Foreskin keratinocyte (primary cell): ENCODE measurements at places on chromosomes 6 and 20. TPM values are rescaled to one million over a fixed set of nuclear protein-coding genes. Genes with fewer than 3 reads are reported as not detected.

WFDC2 gene
- polyA plus RNA-seq: 0.90 and 1.1 TPM in 2 replicates

LCA5 gene
- 0.34 and 0.46 TPM in 2 replicates for polyA plus RNA-seq

LHFPL5 gene
- not detected in 2 replicates for polyA plus RNA-seq

KCNS1 gene
- polyA plus RNA-seq: 1.3 and 1.6 TPM in 2 replicates

C4B gene
- 1.6 TPM in 2 replicates for polyA plus RNA-seq

ZBTB24 gene
- 2.4 and 2.8 TPM in 2 replicates for polyA plus RNA-seq

CCND3 gene
- 77.0 and 78.6 TPM in 2 replicates for polyA plus RNA-seq

HDGFL1 gene
- not detected in 2 replicates for polyA plus RNA-seq

PLCB1 gene
- 0.08 TPM in 1 of 2 replicates, not detected in the other for polyA plus RNA-seq

TMEM200A gene
- 20.5 and 48.3 TPM in 2 replicates for polyA plus RNA-seq

RAB23 gene
- 6.9 and 9.3 TPM in 2 replicates for polyA plus RNA-seq

FBXL4 gene
- polyA plus RNA-seq: 4.2 and 4.7 TPM in 2 replicates

GRCh38 chr6:80544555-80544954 lies 438.1 kb downstream of the BCKDHB start:
- no peak for DNase-seq

- no peak for DNase-seq
These were observed 400.6 kb downstream of the ESR1 start for GRCh38 chr6:152207915-152208714.

DNA sequence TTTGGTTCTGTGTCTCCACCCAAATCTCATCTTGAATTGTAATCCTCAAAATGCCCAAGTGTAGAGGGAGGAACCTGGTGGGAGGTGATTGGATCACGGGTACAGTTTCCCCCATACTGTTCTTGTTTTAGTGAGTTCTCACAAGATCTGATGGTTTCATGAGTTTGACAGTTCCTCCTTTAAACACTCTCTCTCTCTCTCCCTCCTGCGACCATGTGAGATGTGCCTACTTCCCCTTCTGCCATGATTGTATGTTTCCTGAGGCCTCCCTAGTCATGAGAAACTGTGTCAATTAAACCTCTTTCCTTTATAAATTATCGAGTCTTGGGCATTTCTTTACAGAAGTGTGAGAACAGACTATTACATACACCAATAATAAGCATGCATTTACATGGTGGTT lies 12.1 kb upstream of the EYS start:
- DNase-seq: no peak

DNA sequence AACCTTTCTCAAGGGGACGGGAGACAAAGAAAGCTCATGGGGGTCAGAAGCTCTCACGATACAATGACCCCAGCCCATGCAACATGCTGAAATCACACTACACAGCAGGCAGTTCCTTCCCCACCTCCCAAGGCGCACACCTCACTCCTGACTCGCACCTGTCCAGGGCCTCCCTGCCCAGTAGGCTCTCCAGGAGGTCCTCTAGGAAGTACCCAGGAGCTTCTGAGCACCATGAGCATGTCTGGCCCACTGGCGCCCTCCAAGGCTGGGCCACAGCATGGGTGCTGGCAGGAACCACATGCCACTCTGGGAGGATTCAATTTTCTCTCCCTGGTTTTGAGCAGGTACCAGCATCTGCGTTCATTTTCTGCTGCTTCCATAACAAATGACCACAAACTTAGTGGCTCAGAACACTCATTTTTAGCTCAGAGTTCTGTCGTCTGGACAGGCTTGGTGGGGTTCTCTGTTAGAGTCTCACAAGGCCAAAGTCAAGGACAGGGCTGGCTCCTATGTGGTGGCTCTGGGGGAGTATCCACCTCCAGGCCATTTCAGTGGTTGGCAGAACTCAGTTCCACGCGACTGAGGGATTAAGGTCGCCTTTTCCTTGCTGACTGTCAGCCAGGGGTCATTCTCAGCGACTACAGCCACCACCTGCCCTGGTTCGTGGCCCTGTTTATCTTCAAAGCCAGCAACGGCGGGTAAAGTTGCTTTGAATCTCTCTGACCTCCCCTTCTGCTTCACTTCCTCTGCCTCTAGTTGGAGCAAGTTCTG lies 32.7 kb downstream of the ACSS1 start:
- DNase-seq: no peak

- peak; percentile 98 for DNase-seq
These were observed 69.3 kb upstream of the STMND1 start for GRCh38 chr6:17032590-17032987.

DNA sequence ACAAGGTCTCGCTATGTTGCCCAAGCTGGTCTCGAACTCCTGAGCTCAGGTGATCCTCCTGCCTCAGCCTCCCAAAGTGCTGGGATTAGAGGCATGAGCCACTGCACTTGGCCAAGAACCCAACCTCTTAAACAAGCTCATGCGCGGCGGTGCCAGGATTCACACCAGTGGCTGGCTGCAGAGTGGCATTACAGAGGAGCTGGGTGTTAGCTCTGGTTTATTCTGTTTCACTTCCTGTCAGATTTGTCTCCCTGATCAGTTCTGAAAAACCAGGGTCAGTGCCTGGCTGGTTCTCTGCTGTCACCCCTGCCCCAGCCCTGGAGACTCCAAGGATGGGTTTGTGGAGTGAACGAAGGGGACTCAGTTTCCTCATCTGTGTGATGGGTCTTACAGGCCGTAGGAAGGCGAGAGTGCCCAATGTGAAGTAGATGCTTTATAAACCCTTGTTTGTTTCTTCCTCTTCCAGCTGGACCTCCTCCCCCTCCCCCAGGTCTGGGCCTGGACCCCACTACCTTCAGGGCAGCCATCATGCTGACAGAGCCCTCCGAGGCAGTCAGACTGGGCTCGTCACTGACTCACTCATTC lies 63.4 kb downstream of the UBE2V1 start:
- DNase-seq: no peak

- DNase-seq: no peak
These were observed 26.1 kb downstream of the IYD start for GRCh38 chr6:150394899-150395295.

- no peak for DNase-seq
These were observed 70.9 kb upstream of the ASCC3 start for GRCh38 chr6:100952006-100952405.

DNA sequence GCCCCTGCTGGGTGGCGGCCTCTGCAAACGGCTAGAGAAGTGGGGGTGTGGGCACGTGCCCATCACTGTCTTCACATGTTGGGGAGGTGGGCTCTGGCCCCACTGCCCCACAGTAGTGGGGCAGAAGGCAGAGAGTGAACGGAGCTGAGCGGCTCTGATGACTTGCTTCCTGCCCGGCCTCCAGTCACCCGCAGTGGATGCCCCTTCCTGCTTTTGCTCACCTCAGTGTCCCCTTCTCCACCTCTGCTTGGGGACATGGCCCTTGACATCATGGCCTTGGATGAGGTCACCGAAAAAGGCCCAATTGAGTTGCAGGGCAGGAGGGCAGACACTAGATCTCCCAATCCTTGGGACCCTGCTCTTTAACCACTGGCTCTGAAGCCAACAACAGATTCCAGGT lies 40.1 kb downstream of the KCNK5 start:
- no peak for DNase-seq

- no peak for DNase-seq
These were observed 80.2 kb downstream of the CAP2 start for GRCh38 chr6:17473554-17473953.

DNA sequence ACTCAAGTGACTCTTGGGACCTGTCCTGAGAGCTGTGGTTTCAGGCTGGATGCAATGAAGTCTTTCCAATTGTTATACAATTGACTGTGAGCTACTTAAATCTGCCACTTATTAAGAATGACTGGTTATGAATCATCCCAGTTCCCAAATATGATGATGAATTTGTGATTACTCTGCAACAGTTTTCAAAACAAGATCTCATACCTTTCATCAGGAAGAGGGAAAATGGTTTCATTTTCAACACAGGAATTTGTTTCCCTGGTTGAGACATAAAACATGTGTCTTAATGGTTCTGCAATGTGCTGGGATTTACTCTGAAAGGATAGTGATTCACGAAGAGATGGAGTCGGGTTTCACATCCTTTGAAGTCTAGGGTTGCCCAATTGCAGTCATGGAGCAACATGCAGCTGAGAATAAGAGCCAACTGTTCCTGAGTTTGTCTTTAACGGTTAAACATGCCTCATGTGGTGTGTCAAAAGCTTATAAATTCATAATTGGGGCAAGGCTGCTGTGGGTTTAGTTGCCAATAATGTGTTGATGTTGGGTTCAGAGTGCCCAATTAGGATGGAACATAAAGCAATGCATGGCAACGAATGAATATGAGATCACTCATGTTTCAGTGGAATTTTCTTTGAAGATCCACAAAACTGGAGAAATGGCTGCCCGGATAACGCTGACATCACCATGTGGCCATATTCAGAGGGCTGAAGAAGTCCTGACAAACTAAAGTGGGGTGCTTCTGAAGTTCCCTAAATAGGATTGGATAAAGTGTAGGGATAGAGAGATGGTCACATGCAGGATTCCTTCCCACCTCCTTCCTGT lies 41.0 kb downstream of the CYP24A1 start:
- DNase-seq: peak; percentile 100

- DNase-seq: no peak
These were observed 694 bp downstream of the MRPS18B start for GRCh38 chr6:30618270-30618797.

- no peak for DNase-seq
These were observed 82.3 kb upstream of the SLC24A3 start for GRCh38 chr20:19129976-19130612.

GRCh38 chr20:34512266-34512954 lies 3.8 kb upstream of the DYNLRB1 start:
- no peak for DNase-seq

GRCh38 chr6:17987447-17987696 lies at the start of gene KIF13A:
KIF13A (minus strand) TSS chr6:17987635; CDS start chr6:17987463, 172 bp downstream.
- DNase-seq: no peak

- no peak for DNase-seq
These were observed 27.4 kb upstream of the VAPB start for GRCh38 chr20:58361481-58362205.

- no peak for DNase-seq
These were observed 60.4 kb downstream of the SCAND1 start for GRCh38 chr20:35893942-35894341.

DNA sequence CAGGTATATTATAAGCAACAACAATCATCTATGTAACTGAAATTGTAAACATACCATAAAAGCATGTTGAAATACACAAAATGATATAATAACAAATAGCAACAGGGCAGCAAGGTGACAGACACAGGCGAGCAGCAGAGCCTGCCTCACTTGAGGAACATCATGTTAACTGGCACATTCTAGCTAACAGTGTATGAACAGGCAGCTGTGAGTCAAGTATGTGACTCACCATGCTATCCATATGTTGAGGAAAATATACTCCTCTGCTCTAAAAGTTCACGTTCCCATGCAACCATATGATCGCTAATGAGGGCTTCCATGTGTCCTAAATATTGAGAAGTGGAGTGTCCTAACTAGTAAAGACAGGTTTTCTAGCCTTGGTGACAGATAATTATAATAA lies 18.4 kb downstream of the SERAC1 start:
- peak; percentile 51 for DNase-seq

- DNase-seq: no peak
These were observed 29.5 kb downstream of the TCF21 start for GRCh38 chr6:133918208-133918930.

DNA sequence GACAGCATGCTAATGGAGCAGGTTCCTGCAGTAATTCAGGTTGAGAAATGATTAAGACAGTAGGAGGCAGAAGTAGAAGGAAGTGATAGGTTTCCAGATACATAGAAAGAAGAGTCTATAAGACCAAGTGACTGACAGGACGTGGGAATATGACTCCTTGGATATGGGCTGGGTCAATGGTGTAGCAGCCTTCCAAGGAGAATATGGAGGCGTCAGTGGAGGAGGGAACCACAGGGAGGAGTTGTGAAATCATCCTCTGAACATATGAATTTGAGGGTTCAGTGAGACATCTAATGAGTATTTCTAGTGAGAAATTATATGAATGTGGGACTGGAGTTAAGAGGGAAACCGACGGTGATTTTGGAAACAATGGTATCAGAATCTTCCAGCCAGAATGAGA lies 43.3 kb downstream of the NUDT3 start:
- DNase-seq: no peak

DNA sequence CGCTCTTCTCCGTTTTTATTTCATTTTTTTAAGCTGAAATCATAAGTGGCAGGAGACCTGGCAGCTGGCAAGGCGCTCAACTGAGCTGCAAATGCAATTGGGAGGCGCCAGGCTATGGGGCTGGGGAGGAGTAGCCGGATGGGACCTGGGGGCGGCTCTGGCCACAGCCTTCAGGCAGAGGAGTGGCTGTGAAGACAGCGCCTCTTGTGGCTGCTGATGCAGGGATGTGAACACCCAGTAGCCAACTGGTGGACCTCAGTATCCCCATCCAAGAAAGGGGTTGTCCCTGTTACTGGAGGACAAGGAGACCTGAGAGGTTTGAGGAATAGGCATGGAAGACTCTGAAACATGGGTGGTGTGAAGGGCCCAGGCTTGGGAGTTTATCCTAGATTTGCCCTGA lies 12.6 kb downstream of the KCNK17 start:
- no peak for DNase-seq

- no peak for DNase-seq
These were observed 590 bp downstream of the SLCO4A1 start for GRCh38 chr20:62642666-62643520.

GRCh38 chr6:56370127-56370540 lies 122.8 kb upstream of the COL21A1 start:
- peak; percentile 70 for DNase-seq

DNA sequence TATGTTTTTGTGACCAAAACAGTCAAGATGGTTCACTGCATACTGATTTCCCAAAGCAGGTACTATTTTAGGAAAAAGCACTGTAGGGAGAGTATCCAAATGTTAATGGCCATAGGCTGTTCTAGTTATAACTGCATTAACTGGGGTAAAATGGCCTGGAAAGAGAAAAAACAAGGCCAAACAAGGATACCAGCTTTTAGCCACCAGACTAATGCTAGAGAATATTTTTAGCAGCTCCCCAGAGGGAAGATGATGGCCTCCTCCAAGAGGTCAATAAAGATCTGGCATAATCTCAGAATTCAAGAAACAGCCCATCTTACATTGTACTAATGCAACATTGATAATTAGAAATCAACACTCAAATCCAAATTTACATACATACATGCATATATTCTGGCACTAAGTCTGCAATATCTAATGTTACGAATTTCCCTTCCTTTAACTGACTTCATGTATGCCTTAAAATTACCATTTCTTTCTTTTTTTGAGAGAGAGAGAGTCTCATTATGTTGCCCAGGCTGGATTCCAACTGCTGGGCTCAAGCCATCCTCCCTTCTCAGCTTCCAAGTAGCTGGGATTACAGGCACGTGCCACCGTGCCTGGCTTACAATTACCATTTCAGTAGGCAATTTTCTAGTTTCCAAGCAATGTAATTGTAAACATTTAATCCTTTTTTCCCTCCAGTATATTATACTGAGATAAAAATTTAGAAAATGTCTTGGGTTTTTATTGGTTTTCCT lies 9.3 kb downstream of the COX7A2 start:
- DNase-seq: no peak

GRCh38 chr6:156848533-156848932 lies 71.4 kb downstream of the ARID1B start:
- DNase-seq: no peak

- DNase-seq: peak; percentile 83
These were observed 46.2 kb upstream of the ZNF184 start for GRCh38 chr6:27518881-27519795.

DNA sequence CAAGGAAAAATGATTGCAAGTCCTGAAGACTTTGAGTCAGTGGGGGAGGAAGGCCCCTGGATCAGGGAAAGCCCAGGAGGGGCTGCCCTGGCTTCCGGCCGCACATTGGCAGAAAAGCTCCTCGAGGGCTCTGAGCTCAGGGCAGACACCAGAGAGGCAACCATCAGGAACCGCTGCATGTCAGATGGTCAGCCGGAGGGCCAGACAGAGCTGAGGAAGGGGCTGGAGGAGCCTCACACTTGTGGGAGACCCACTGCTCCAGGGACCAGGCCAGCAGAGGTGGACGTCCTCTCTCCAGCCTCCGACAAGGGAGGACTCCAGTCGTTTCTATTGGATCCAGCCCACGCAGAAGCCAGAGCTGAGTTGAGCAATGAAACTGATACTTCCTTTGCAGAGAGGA lies 30.2 kb upstream of the AAR2 start:
- no peak for DNase-seq
